ENCODE measurements at places on chromosomes 4 and X. TPM values are rescaled to one million over a fixed set of nuclear protein-coding genes. Genes with fewer than 3 reads are reported as not detected.

Gene SATL1
- 0.15 TPM for total RNA-seq

Gene POU4F2
- total RNA-seq = 0.59 TPM

Gene PGAM4
- not detected for total RNA-seq

Gene CLDN22
- total RNA-seq = not detected

GRCh38 chrX:66126662-66127061 is 37.4 kb upstream of the HEPH start:
- no peaks in the 10 kb centered on the region for H3K4me1 ChIP-seq
- H3K27ac ChIP-seq = no peak overlapping the region
- no peaks in the 10 kb centered on the region for H3K36me3 ChIP-seq
- H3K27me3 ChIP-seq = peaks cover 2% of the 10 kb centered on the region
- no peak overlapping the region for H3K4me3 ChIP-seq

DNA sequence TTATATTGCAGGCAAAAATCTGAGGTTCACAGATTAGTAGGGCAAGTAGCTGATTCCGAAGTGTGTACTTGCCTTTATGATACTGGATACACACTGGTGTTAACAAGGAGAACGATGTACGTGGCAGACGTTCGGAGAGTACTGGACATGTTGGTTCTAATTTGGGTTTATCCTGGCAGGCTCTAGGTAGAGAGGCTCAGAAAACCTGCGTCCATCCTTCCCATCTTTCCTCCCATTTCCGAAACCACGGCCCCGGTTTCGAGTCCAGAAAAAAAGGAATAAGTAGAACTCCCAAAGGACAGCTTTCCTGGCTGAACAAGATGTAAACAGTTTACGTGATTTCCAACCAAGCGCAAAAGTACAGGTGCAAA is 351 bp upstream of the SLC30A9 start:
- no peaks in the 10 kb centered on the region for H3K36me3 ChIP-seq
- peak overlapping the region; percentile 99 for H3K4me3 ChIP-seq
- peak overlapping the region; percentile 92 for H3K27ac ChIP-seq

GRCh38 chrX:51608126-51608525 is 10.6 kb downstream of the CENPVL3 start:
- H3K27ac ChIP-seq = no peak overlapping the region
- no peaks in the 10 kb centered on the region for H3K4me1 ChIP-seq
- no peak for DNase-seq
- H3K36me3 ChIP-seq = no peaks in the 10 kb centered on the region

DNA sequence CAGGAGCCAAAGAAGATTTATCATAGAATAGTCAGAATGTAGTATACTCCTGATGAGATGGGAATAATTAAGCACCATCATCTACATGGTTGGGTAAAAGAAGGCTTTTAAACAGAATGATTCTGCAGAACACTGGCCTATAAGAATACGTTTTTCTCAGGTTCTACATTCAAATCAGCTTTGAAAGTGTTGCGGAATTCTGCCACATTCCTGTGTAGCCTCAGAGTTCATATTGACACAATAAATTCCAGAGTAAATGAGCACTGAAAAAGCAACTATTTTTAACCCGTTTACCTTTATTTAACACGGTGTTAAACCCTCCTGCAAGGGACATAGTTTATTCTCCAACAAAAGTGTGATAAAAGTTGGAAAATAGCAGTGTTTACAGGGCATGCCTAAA is 950.2 kb upstream of the SLIT2 start:
- H3K4me1 ChIP-seq = peaks cover 9% of the 10 kb centered on the region
- no peak overlapping the region for H3K27ac ChIP-seq
- DNase-seq = no peak
- H3K4me3 ChIP-seq = no peak overlapping the region
- H3K36me3 ChIP-seq = no peaks in the 10 kb centered on the region

- H3K27me3 ChIP-seq = no peaks in the 10 kb centered on the region
- H3K4me1 ChIP-seq = no peaks in the 10 kb centered on the region
- H3K36me3 ChIP-seq = no peaks in the 10 kb centered on the region
- no peak overlapping the region for H3K27ac ChIP-seq
Measured at GRCh38 chr4:83548151-83548905, 12.4 kb downstream of the GPAT3 start.

GRCh38 chr4:152436384-152436783 is 99.5 kb downstream of the FBXW7 start:
- H3K27me3 ChIP-seq = no peaks in the 10 kb centered on the region
- no peaks in the 10 kb centered on the region for H3K36me3 ChIP-seq
- peaks cover 15% of the 10 kb centered on the region for H3K4me1 ChIP-seq

- no peak for DNase-seq
- H3K4me3 ChIP-seq = peak overlapping the region; percentile 81
- peaks cover 26% of the 10 kb centered on the region for H3K4me1 ChIP-seq
- H3K36me3 ChIP-seq = no peaks in the 10 kb centered on the region
Measured at GRCh38 chr4:145734031-145734430, 54.1 kb downstream of the C4orf51 start.

DNA sequence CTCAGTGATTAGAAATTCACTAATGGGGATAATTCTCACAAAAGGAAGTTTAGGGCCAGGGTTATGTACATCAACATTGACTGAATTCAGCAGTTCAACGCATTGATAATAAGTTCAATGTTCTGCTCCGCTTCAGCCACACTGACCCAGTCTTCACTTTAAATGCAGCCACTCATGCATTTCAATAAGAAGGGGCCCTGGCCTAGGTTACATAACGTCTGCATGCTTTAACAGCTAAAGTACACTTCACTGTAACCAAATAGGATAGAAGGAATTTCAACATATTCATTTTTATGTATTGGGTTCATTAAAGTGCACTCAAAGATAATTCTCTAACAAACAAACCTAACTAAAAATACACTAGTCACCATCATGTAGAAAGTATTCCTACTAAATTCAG is 12.8 kb upstream of the TSPAN7 start:
- H3K36me3 ChIP-seq = no peaks in the 10 kb centered on the region
- no peaks in the 10 kb centered on the region for H3K27me3 ChIP-seq
- no peaks in the 10 kb centered on the region for H3K4me1 ChIP-seq
- H3K27ac ChIP-seq = no peak overlapping the region

GRCh38 chr4:97493815-97494518 is 649.3 kb downstream of the STPG2 start:
- H3K4me3 ChIP-seq = no peak overlapping the region
- no peaks in the 10 kb centered on the region for H3K27me3 ChIP-seq
- H3K4me1 ChIP-seq = peaks cover 12% of the 10 kb centered on the region
- H3K27ac ChIP-seq = no peak overlapping the region

- H3K4me3 ChIP-seq = no peak within 1 kb of the TSS
- DNase-seq = no peak
- H3K36me3 ChIP-seq = no peaks in the 10 kb centered on the region
- H3K27ac ChIP-seq = no peak within 1 kb of the TSS
Measured at GRCh38 chr4:112296949-112297880, at the start of gene ALPK1. Gene ALPK1 (plus strand): TSS chr4:112297369.

Measured in endothelial cell (in vitro differentiated cells).